A549 treated with GW870086 at 1 μM for 4 hours (cell line): ENCODE measurements at places on chromosomes 5 and 9. TPM values are rescaled to one million over a fixed set of nuclear protein-coding genes. Genes with fewer than 3 reads are reported as not detected.

Gene ANKRD18A
- 5.6 to 13.3 TPM (median 9.8 TPM) in 5 replicates for total RNA-seq

Gene AGPAT2
- 68.2 to 110 TPM (median 105 TPM) in 5 replicates for total RNA-seq

Gene IFNA21
- total RNA-seq = not detected in 5 replicates

Gene CTSV
- total RNA-seq = 11.9 to 13.8 TPM (median 13.4 TPM) in 5 replicates

Gene PTPDC1
- total RNA-seq = 3.1 to 4.4 TPM (median 4.4 TPM) in 5 replicates

Gene DDX4
- total RNA-seq = not detected in 5 replicates
